ENCODE measurements at places on chromosomes 3 and 15. TPM values are rescaled to one million over a fixed set of nuclear protein-coding genes. Genes with fewer than 3 reads are reported as not detected.

IQCF5 gene
- not detected for total RNA-seq

CNTN4 gene
- 48.3 TPM for total RNA-seq

AP3B2 gene
- total RNA-seq: 0.86 TPM

C3orf49 gene
- not detected for total RNA-seq

TMEM43 gene
- 115 TPM for total RNA-seq

TMEM212 gene
- not detected for total RNA-seq

GRCh38 chr3:144162042-144162441, 190.4 kb downstream of the DIPK2A start:
- DNase-seq: no peak

DNA sequence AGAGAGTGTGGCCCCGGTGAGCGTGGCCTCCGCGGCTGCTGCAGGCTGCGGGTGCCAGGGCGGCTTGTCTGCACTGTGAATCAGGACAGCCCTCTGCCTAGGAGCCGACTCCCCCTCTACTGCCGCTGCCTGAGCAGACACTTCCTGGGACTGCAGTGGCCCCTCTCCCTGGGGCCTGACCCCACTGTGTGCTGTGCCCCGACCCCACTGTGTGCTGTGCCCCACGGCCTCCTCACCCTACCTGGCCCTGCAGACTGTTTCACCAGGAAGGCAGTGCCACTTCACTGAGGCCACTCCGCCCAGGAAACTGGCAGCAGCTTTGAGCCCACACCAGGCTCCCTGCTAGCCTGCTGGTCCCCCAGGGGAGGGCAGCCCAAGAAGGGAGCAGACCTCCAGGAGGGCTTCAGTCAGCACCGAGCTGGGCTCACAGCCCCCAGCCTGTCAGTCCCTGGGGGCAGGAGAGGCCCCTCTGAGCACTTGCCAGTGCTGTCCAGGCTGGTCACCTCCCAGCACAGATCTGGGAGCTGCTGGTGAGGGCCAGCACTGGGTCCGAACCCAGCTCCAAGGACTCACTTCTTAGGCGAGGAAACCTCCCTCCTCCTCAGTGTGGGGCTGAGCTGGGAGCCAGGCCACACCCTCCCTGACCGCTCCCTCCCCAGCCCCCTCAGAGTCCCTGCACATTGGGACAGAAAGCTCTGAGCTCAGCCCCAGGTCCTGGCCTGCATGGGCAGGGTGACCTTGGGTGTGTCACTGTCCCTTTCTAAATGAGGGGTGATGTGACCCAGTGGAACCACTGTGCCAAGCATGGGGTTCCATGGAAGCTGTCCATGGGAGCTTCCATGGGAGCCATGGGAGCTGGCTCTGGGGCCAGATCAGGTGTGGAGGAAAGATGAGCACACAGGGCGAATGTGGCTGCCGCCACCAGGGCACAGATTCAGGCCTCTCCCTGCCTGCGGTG, 56.8 kb downstream of the DNAJB8 start:
- DNase-seq: no peak

DNA sequence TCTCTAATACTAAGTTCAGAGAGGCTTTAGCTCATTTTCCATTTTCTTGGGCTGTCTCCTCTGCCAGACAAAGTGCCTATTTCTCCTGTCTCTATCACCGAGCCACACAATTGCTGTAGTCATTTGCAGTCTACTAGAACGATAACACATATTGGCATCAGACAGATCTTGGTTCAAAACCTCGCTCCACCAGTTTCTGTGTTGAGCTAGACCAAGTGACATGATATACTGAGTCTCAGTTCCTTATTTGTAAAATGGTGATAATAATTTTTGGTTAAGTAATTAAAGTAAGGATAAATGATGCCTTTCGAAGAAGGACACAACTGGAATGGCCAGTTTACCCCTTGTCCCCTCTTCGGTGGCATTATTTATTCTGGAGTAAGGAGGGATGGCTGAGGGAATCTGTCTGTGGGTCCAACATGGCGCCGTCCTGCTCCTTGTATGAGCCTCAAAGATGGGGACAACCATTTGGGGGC, 398 bp upstream of the RAB7A start:
- DNase-seq: no peak

GRCh38 chr3:181782306-181782954, 70.7 kb downstream of the SOX2 start:
- no peak for DNase-seq

- DNase-seq: no peak
Measured at GRCh38 chr15:32651229-32651837, 9.8 kb downstream of the SCG5 start.

GRCh38 chr15:48680841-48681240, 35.3 kb upstream of the FBN1 start:
- DNase-seq: no peak

GRCh38 chr3:165463531-165463930, 267.3 kb upstream of the SLITRK3 start:
- DNase-seq: no peak

DNA sequence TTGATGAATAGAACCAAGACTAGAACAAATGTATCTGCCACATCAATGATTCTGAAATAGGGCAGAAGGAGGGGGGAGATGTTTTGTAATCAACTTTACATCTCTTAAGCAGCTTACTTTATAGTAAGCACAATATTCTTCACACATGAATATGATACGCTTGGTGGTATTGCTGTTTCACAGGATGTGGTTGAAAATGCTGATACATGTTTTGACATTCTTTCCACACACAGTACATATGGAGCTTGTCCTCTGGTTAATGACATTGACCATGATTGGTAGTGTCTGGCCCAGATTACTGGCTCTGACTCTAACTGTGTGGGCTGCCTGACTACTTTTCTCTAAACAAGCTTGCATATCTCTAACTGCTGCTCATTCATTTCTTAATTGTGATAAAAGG, 168.9 kb downstream of the KLHL25 start:
- no peak for DNase-seq

GRCh38 chr3:10205451-10206165, 40.9 kb downstream of the IRAK2 start:
- DNase-seq: peak; percentile 85

- DNase-seq: no peak
Measured at GRCh38 chr15:42133886-42134502, 22.4 kb downstream of the PLA2G4F start.

- DNase-seq: no peak
Measured at GRCh38 chr3:5448246-5448645, 260.7 kb downstream of the EDEM1 start.

GRCh38 chr3:36124118-36124796, 256.0 kb upstream of the STAC start:
- DNase-seq: no peak
